ENCODE measurements at places on chromosomes 7 and 10. TPM values are rescaled to one million over a fixed set of nuclear protein-coding genes. Genes with fewer than 3 reads are reported as not detected.

- H3K4me1 ChIP-seq, result peaks cover 99% of the 10 kb centered on the region
- H3K27me3 ChIP-seq, result no peaks in the 10 kb centered on the region
- H3K4me3 ChIP-seq, result no peak overlapping the region
- peak overlapping the region; percentile 75 for H3K27ac ChIP-seq
- no peak for DNase-seq
- no peaks in the 10 kb centered on the region for H3K36me3 ChIP-seq
Measured at GRCh38 chr10:22655312-22655981, 58.9 kb downstream of the PIP4K2A start.

The FOXP2 gene
- polyA plus RNA-seq, result not detected

DNA sequence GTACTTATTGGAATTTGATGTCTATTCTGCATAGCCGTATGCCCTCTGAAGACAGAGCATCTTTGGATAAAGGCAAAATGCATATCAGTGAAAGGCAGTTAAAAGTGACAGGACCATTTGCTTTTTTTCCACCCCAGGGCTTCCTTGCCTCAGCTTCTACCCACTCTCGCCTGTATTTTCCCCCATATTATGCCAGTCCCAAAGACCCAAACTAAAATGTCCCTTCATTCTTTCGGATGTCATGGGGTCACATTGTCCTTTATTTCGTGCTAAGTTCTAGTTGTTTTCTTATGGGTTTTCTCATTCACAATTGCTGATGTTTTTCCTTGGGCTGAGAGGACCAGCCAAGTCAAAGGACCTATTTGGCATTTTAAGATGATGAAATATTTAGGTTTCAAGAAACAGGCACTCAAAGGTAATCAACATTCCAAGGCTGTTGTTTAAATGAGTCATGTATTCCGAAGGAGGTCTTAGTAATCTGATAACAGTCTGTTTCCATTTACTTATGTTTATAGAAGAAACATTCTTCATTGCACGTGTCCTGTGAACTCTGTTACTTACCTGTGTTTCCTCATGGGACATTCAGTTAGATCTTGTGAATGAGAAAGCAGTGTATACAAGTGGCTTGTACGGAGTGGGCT lies 74.1 kb downstream of the DNAH11 start:
- no peak for DNase-seq
- no peaks in the 10 kb centered on the region for H3K4me1 ChIP-seq
- no peak overlapping the region for H3K27ac ChIP-seq
- peaks cover 18% of the 10 kb centered on the region for H3K27me3 ChIP-seq
- no peaks in the 10 kb centered on the region for H3K36me3 ChIP-seq
- no peak overlapping the region for H3K4me3 ChIP-seq

The WASL gene
- 3.2 TPM for polyA plus RNA-seq

The PDE6C gene
- not detected for polyA plus RNA-seq

- H3K27ac ChIP-seq, result no peak overlapping the region
- no peaks in the 10 kb centered on the region for H3K27me3 ChIP-seq
- H3K36me3 ChIP-seq, result no peaks in the 10 kb centered on the region
- no peaks in the 10 kb centered on the region for H3K4me1 ChIP-seq
- H3K4me3 ChIP-seq, result no peak overlapping the region
Measured at GRCh38 chr10:30832001-30832748, 199.5 kb downstream of the ZNF438 start.

- peaks cover 9% of the 10 kb centered on the region for H3K4me1 ChIP-seq
- H3K27me3 ChIP-seq, result peaks cover 30% of the 10 kb centered on the region
- no peak overlapping the region for H3K27ac ChIP-seq
Measured at GRCh38 chr7:151440799-151441445, 981 bp upstream of the CRYGN start.

DNA sequence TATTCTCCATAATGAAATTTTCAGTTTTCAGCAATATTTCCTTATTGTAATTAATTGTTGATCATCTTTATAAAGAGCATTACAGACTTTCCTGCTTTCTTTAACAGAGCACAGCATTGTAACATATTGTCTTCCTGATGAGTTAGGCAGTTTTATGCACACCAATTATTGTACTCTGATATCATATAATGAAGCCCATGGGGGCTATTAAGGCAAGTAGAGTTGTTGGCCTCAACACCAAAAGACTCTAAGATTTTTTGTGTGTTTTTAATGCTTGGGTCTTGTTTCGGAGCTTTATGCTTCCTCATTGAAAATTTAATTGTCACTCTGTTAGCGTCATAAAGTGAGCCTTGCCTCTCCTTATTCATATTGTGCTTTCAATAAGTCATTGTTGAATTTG lies 49.2 kb upstream of the ARID5B start:
- no peak overlapping the region for H3K27ac ChIP-seq
- H3K27me3 ChIP-seq, result no peaks in the 10 kb centered on the region
- H3K36me3 ChIP-seq, result no peaks in the 10 kb centered on the region
- DNase-seq, result no peak
- no peak overlapping the region for H3K4me3 ChIP-seq
- no peaks in the 10 kb centered on the region for H3K4me1 ChIP-seq

GRCh38 chr7:147171013-147171391 lies 1054.4 kb downstream of the CNTNAP2 start:
- H3K4me1 ChIP-seq, result no peaks in the 10 kb centered on the region
- H3K36me3 ChIP-seq, result no peaks in the 10 kb centered on the region
- H3K4me3 ChIP-seq, result no peak overlapping the region
- no peak overlapping the region for H3K27ac ChIP-seq
- no peaks in the 10 kb centered on the region for H3K27me3 ChIP-seq

- H3K27ac ChIP-seq, result no peak overlapping the region
- H3K4me3 ChIP-seq, result no peak overlapping the region
Measured at GRCh38 chr7:45162943-45163691, 5.5 kb downstream of the RAMP3 start.

GRCh38 chr10:34157501-34157900 lies 657.6 kb downstream of the PARD3 start:
- DNase-seq, result no peak
- no peaks in the 10 kb centered on the region for H3K36me3 ChIP-seq
- no peaks in the 10 kb centered on the region for H3K4me1 ChIP-seq
- H3K27me3 ChIP-seq, result no peaks in the 10 kb centered on the region
- H3K27ac ChIP-seq, result no peak overlapping the region
- H3K4me3 ChIP-seq, result no peak overlapping the region

DNA sequence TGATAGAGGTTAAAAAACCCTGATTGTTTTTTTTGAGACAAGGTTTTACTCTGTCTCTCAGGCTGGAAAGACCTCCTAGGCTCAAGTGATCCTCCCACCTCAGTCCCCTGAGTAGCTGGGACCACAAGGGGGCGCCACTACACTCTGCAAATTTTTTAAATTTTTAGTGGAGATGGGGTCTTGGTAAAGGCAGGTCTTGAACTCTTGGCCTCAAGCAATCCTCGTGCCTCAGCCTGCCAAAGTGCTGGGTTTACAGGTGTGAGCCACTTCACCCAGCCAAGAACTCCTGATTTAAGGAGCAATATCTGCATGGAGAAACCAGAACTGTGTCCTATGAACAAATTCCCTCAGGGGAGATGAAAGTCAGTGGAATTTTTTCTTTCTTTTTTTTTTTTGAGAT lies 7.3 kb upstream of the KLHDC10 start:
- DNase-seq, result peak; percentile 52
- H3K36me3 ChIP-seq, result no peaks in the 10 kb centered on the region
- H3K4me3 ChIP-seq, result no peak overlapping the region
- no peak overlapping the region for H3K27ac ChIP-seq
- no peaks in the 10 kb centered on the region for H3K4me1 ChIP-seq
- H3K27me3 ChIP-seq, result peaks cover 8% of the 10 kb centered on the region

- no peaks in the 10 kb centered on the region for H3K27me3 ChIP-seq
- no peak overlapping the region for H3K27ac ChIP-seq
- H3K4me3 ChIP-seq, result no peak overlapping the region
- H3K36me3 ChIP-seq, result no peaks in the 10 kb centered on the region
- no peaks in the 10 kb centered on the region for H3K4me1 ChIP-seq
Measured at GRCh38 chr10:108749042-108749441, 1174.3 kb downstream of the XPNPEP1 start.

The SP4 gene
- polyA plus RNA-seq, result 12.3 TPM

DNA sequence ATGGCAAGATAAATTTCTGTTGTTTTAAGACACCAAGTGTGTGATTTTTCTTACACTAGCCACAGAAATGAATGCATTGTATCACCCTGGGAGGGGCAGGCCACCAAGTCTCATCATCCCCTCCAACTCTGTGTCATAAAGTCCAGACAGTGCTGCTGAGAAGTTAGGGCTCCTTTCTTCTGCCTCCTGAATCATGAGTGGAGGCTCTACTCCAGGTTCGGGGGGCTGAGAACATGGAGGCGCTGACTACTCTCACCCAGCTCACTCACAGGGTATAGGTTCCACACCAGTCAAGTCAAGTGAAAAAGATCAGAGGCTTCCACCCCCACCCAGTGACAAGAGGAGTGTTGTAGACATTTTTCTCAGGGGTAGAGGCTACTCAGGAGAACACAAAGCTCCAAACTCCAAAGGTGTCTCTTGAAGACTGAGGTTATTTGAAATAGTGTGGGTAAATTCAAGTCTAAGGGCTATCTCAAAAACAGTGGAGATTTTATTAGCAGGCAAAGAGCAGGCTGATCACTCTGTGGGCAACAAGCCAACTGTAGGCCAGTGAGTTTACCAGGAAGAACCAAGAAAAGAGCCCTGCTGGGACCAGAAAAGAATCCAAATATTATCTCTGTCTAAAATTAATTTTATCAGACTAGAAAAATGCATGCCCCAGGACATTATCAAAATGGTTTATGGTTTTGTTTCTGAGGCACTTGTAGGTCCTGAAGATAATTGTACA lies 118.6 kb upstream of the RET start:
- H3K4me1 ChIP-seq, result no peaks in the 10 kb centered on the region
- H3K36me3 ChIP-seq, result no peaks in the 10 kb centered on the region
- H3K27me3 ChIP-seq, result no peaks in the 10 kb centered on the region
- H3K4me3 ChIP-seq, result no peak overlapping the region
- no peak for DNase-seq

The PODXL gene
- 0.84 TPM for polyA plus RNA-seq

- H3K27ac ChIP-seq, result no peak overlapping the region
- no peak for DNase-seq
- no peaks in the 10 kb centered on the region for H3K36me3 ChIP-seq
- H3K27me3 ChIP-seq, result no peaks in the 10 kb centered on the region
Measured at GRCh38 chr10:18523025-18523424, 128.4 kb downstream of the NSUN6 start.

The SLC13A1 gene
- not detected for polyA plus RNA-seq

The MAT1A gene
- polyA plus RNA-seq, result not detected

The NYAP1 gene
- not detected for polyA plus RNA-seq

DNA sequence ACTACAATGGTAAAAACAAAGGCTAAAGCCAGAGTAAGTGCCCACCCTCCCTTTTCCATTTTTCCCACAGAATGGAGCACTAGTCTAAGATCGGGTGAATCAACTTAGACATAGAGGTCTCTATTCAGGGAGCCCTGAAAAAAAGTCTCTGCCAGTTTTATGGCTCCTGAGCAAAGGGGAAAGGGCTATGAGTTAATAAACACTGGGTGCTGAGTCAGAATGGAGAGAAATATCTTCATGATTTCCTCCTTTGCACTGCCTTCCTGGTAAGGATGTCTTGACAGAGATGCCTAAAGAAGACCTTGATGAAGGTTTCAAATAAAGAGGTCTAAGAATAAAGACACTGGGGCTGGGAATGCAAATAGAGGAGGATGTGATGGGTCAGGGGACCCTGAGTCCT lies 607.4 kb upstream of the MBL2 start:
- DNase-seq, result no peak
- no peak overlapping the region for H3K27ac ChIP-seq
- no peak overlapping the region for H3K4me3 ChIP-seq
- no peaks in the 10 kb centered on the region for H3K4me1 ChIP-seq
- no peaks in the 10 kb centered on the region for H3K36me3 ChIP-seq

DNA sequence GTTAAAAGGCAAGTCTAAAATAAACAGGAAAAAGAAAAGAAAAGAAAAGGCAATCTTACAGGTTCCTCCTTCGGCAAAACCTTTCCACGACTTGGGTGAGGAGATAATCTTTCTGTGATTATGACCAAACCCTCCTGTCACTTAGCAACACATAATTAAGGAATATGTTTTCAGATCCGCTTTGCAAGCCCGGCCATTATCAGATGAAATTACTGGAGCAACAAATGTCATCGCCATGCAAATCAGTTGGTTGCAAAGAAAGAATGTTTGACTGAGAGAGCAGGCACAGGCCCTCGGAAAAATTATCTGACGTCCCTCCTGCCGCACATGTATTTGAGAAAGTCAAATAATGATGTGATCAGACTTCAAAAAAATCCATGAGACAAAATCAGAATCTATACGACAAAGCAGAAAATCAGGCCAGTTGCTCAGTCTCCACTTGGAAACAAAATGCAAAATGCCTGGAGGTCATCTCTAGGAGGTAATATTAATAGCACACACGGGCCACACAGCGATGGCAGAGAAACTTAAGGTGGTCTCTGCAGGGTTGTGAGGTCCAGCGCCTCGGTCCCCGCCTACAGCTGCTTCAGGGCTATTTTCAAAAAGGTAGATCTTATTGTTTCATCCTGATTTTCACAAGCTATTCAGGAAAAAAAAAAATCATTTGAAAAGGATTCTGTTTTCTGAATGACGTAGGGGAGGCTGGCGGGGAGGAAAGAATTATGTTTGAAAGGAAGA lies 82.7 kb downstream of the ZRANB1 start:
- no peak overlapping the region for H3K4me3 ChIP-seq
- no peak for DNase-seq
- peaks cover 3% of the 10 kb centered on the region for H3K27me3 ChIP-seq

DNA sequence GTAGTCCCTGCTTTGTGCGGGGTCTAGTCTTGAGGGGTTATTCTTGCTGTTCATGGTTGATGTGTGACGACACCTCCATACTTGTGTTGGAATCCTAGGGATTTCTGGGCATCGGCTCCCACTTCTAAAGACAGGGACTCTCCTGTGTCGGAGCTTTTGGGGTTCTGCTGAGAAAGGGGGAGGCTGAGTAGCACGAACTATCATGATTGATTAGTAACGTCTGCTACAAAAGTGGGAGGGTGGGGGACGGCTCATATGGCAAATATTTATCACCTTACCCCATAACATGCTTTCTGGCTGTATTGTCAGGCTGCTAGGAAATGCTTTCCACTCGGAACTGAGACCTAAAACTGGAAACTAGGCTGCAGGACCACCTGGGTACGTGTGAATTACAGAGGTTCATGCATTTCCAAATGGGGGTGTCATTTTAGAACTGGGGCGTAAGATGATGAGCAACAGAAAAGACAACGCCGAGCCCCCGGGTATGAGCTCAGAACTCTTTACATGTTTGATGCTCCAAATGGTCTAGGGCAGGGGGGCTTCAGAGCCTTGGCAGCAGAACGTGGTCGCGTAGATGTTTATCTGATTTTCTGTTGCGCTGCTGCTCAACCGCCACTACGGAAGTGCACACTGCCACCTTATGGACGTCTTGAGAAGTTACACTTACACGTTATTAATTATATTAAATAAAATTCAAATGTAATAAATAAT lies 15.1 kb upstream of the NME8 start:
- DNase-seq, result peak; percentile 48
- no peaks in the 10 kb centered on the region for H3K36me3 ChIP-seq
- peak overlapping the region; percentile 73 for H3K4me3 ChIP-seq
- H3K27me3 ChIP-seq, result peaks cover 14% of the 10 kb centered on the region
- peak overlapping the region; percentile 33 for H3K27ac ChIP-seq

All from naive B cell (primary cell).